ENCODE measurements at places on chromosomes 6 and 20.

- DNase-seq = no peak
Measured at GRCh38 chr20:58634521-58635278, 16.4 kb upstream of the STX16 start.

DNA sequence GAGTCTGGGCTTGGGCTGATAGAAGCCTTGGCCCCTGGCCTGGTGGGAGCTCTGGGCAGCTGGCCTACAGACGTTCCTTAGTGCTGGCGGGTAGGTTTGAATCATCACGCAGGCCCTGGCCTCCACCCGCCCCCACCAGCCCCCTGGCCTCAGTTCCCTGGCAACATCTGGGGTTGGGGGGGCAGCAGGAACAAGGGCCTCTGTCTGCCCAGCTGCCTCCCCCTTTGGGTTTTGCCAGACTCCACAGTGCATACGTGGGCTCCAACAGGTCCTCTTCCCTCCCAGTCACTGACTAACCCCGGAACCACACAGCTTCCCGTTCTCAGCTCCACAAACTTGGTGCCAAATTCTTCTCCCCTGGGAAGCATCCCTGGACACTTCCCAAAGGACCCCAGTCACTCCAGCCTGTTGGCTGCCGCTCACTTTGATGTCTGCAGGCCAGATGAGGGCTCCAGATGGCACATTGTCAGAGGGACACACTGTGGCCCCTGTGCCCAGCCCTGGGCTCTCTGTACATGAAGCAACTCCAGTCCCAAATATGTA lies 957 bp upstream of the VEGFA start:
- peak; percentile 68 for DNase-seq

- no peak for DNase-seq
Measured at GRCh38 chr6:91031581-91031980, 444.7 kb upstream of the MAP3K7 start.

- no peak for DNase-seq
Measured at GRCh38 chr6:33166811-33167210, 25.5 kb downstream of the COL11A2 start.

GRCh38 chr20:49352751-49353150 lies 74.9 kb upstream of the ZNFX1 start:
- DNase-seq = no peak

DNA sequence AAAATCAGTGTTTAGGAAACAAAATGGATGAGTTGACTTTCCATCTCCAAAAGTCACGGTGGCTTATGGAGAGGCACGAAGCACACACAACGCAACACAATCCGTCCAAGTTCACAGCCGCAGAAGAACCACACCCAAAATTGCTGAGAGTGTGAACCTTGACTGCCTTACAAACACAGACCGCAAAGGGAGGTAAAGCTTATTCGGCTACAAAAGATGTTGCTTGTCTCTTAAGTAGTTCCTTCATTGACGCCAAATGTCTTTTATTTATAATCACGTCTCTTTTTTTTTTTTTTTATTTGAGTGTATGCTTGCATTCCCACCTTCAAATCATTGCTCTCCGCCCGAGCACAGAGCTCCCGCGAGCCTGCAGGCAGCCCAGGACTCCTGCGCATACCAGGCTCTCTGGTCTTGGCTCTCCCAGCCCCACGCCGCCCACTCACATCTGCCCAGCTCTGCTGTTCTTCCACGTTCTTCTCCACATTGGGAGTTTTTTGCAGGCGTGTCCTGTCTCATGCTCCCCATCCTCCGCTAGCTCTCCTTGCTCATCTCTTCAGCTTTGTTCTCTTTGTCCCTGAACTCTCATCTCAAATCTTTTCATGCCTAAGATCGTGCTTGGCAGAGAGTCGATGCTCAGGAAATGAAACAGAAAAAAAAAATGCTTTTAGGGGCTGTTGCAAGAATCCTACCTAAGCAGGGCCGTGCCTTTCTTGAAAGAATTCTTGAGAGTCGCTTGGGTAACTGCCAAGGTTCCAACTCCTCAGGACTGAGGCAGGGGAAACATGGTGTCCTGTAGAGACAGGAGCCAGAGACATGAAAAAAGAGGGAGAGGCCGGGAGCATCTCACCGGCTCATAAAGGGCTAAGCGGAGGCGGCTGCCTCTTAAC lies 25.8 kb downstream of the LY86 start:
- DNase-seq = peak; percentile 84

- no peak for DNase-seq
Measured at GRCh38 chr20:48824830-48825565, 2.8 kb downstream of the PREX1 start.

DNA sequence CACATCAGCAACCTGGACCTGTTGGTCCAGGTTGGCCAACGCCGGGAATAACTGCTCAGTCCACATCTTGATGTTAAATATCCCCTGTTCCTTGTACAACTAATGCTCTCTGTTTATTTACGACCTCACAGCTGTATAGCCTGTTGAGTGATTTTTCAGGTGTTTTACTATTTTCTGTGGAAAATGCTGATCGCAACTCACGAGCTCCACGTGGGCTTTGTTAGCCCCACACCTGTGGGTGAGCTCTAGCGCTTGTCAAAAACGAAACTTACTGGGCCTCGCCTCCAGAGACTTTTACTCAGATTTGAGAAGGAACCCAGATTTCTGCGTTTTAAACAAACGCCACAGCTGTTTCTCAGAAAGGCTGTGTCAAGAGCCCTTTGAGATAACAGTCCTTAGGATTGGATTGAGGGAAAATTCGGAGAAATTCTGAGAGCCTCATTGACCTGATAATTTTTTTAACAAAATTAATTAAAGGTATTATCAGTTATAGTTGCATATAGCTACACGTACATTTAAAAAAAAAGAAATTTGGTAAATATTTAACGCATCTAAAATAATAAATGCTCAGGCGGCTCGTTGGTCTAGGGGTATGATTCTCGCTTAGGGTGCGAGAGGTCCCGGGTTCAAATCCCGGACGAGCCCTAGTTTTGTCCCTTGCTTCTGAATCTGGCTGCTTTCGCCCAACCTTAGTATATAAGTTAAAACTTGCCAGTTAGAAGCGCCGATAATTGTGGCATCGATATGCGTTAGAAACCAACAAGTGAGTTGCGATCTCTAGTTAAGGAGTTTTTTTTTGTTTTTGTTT lies 16.7 kb downstream of the HMGN4 start:
- no peak for DNase-seq

DNA sequence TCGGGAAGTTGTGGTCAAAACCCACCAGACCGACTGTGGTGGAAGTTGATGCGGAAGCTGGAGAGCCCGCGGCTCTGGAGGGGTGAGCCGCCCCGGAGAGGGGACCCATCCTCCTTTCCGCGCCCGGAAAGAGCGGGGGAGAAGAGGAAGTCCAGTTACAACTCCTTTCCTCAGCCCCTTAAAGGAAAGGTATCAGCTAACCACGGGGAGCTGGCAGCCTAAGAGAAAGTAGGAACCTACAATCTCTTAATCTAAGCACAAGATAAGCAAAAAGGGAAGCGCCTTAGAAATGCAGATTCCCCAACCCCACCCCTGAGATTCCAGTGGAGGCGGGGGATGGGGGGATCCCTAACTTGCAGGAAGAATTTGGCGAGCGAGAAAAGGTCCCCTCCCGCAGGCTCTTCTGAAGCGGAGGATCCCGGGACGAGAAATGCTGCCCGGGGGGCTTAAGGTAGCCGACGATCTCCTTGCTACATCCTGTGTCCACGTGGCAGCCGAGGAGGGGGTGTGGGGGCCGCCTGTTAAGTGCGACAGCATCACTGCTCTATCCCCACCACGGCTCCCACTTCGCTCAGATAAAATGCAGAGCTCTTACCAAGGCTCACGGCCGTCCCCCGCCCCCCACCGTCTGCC lies 87.5 kb downstream of the ZFP64 start:
- no peak for DNase-seq

- DNase-seq = no peak
Measured at GRCh38 chr20:31974951-31975487, 7.1 kb downstream of the XKR7 start.

GRCh38 chr6:21199262-21199661 lies 394.3 kb upstream of the SOX4 start:
- DNase-seq = no peak

DNA sequence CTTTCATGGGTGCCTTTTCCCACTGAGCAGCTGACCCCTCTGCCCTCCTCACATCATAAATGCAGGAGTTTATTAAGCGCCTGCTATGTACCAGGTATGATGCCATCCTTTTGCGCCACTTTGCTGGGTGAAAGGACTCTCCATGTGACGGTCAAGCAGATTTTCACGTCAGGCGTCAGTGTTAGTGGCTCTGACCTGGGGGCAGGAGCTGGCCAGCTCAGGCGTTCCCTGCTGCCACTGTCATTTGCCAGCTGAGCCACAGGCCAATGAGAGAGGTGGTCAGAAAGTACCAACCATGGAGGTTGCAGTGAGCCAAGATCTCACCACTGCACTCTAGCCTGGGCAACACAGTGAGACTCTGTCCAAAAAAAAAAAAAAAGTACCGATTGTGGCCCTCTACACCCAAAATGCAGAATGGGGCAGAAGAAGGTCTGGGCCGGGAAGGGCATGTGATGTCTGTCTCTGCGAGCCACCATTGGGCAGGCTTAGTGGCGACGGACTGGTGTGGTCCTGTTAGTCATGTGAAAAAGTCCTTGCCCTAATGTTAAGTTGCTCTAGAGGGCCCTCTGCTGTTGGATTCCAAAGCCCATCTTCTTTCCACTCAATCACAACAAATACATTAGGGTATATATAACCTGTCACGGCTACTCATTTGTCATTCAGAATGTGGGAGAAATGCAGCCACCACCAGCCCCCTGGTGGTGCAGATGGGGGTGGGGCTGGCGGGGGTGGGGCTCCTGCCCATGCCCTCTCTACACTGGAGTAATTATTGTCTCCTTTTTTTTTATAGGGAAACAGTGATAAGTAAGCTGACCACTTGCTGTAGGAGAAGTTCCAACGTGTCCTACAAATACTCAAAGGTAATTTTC lies 18.4 kb upstream of the SLC22A1 start:
- no peak for DNase-seq

Data from occipital lobe (tissue), 3 donors.